Activated T-helper 2 cell treated with anti-CD3 and anti-CD28 coated beads, Interferon-gamma antibody, Interleukin-2, Interleukin-4, amounts not matched to agents 10 μg/mL and 5 μg/mL and 100 μg/mL, durations not matched to agents 14 hours and 24 hours and 36 hours (primary cell): ENCODE measurements at places on chromosomes 3 and 15. TPM values are rescaled to one million over a fixed set of nuclear protein-coding genes. Genes with fewer than 3 reads are reported as not detected.

- no peak overlapping the region for H3K4me3 ChIP-seq
- no peaks in the 10 kb centered on the region for H3K4me1 ChIP-seq
- DNase-seq = no peak
- no peaks in the 10 kb centered on the region for H3K27me3 ChIP-seq
- H3K36me3 ChIP-seq = no peaks in the 10 kb centered on the region
Measured at GRCh38 chr3:117454254-117454653, 744.7 kb downstream of the TUSC7 start.

GRCh38 chr3:36221975-36222374 is 158.3 kb upstream of the STAC start:
- no peaks in the 10 kb centered on the region for H3K27me3 ChIP-seq
- no peak for DNase-seq
- H3K27ac ChIP-seq = no peak overlapping the region
- no peaks in the 10 kb centered on the region for H3K4me1 ChIP-seq
- no peaks in the 10 kb centered on the region for H3K36me3 ChIP-seq

TMEM212 gene
- total RNA-seq = 0.09 TPM in 1 of 2 replicates, not detected in the other

GRCh38 chr3:106877627-106878026 is 499.6 kb upstream of the CCDC54 start:
- no peaks in the 10 kb centered on the region for H3K27me3 ChIP-seq
- no peak overlapping the region for H3K4me3 ChIP-seq
- DNase-seq = no peak
- no peaks in the 10 kb centered on the region for H3K36me3 ChIP-seq

GRCh38 chr3:23330568-23330967 is 127.4 kb downstream of the UBE2E2 start:
- peaks cover 2% of the 10 kb centered on the region for H3K4me1 ChIP-seq
- H3K4me3 ChIP-seq = no peak overlapping the region
- no peaks in the 10 kb centered on the region for H3K36me3 ChIP-seq
- H3K27me3 ChIP-seq = no peaks in the 10 kb centered on the region
- no peak overlapping the region for H3K27ac ChIP-seq
